ENCODE measurements at places on chromosomes 1 and 21.

- DNase-seq, result no peak
Measured at GRCh38 chr1:997993-998744, 1.7 kb downstream of the HES4 start.

- no peak for DNase-seq
Measured at GRCh38 chr1:32329931-32330466, 6.0 kb downstream of the MARCKSL1 start.

DNA sequence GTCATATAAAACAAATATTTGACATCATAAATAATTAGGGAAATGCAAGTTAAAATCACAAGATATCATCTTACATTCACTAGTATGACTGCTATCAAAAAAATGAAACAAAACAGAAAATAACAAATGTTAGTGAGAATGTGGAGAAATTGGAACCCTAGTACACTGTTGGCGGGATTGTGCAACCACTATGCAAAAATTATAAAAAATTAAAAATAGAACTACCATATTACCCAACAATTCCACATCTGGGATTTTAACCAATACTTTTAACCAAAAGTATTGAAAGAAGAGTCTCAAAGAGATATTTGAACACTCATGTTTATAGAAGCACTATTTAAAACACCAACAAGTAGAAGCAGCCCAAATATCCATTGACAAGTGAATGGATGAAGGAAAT lies 797.2 kb upstream of the ADAMTS5 start:
- no peak for DNase-seq

- peak; percentile 62 for DNase-seq
Measured at GRCh38 chr1:112172294-112172882, 182.9 kb upstream of the KCND3 start.

Measured in neural crest cell (in vitro differentiated cells).